Stimulated activated CD4-positive, alpha-beta T cell treated with anti-CD3 and anti-CD28 coated beads, Interleukin-4, amount 100 ng/mL, for 48 hours (primary cell): ENCODE measurements at places on chromosomes 2 and 18.

DNA sequence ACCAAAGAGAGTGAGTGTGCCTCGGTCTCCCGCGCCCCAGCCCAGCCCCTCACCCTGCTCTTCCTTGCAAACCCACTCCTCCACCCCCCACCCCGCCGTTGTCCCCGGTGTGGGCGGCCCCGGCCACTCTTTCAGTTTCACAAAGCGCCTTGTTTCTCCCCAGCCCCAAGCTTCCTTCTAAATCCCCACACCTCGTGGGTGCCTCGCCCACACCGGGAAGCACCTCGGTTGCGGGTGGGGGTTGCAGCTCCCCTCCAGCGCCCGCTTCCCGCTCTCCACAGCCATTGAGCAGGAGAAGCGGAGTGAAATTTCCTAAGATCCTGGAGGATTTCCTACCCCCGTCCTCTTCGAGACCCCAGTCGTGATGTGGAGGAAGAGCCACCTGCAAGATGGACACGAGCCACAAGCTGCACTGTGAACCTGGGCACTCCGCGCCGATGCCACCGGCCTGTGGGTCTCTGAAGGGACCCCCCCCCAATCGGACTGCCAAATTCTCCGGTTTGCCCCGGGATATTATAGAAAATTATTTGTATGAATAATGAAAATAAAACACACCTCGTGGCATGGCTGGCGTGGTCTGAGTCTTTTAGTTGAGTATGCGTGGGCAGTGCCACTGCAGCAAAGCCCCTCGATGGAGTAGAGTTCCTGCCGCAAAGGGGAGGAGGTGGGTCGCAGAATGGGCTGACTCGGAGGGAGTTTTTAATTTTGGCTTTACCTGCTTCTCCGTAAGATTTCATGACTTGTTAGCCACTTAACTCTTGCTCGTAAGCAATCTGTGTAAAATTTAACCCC is 848 bp downstream of the TMSB10 start:
- no peak for DNase-seq

GRCh38 chr18:22223254-22223964 is 54.0 kb downstream of the GATA6 start:
- no peak for DNase-seq

- no peak for DNase-seq
Measured at GRCh38 chr2:53515435-53516332, 251.9 kb upstream of the CHAC2 start.

DNA sequence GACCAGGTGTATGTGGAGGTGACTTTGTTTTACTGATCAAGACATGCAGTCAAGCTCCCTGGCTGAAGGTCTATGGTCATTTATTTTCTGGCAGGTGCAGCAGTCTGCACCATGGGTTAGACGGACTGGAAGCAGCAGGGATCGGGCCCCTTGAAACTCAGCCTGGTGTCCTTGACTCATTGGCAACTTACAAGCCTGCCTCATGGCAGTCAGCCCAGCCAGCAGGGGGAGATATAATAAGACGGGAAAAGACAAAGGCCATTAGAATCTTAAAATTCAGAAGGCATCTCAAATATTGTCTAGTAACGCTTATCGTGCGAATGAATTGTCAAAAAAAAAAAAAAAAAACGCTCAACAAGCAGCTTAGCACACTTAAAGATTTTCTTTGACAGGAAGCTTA is 308.2 kb downstream of the EN1 start:
- no peak for DNase-seq

DNA sequence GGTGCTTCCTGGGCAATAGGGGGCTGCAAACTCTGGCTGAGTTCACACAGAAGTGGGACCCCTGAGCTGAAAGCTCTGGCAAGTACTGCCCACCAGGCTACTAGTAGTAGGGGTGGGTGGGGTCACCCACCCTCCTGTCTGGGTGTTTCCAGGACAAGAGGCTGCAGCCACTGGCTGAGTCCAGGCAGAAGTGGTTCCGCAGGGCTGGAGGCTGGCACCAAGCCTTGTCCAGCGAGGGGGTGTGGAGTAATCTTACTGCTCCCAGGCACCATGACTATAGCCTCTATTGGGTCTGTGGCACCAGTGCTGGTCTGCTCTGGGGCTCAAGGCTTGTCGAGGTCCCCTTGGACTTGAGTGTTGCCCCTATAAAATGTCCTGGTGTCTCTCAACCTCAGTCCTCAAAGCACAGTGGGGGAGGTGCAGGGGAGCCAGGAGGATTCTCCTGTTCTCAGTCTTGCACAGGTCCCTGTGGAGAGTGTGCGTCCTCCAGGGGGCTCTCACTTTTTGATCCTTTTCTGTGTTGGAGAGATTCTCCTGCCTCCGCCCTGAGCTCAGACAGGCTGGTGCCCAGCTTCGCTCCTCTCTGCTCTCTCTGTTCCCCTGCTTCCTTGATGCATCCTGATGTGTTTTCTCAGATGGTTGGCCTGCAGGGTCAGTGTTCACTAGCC is 48.1 kb downstream of the NUP35 start:
- no peak for DNase-seq

GRCh38 chr2:120105360-120105759 is 92.5 kb downstream of the EPB41L5 start:
- DNase-seq: no peak

GRCh38 chr2:239539083-239539775 is 138.4 kb upstream of the HDAC4 start:
- DNase-seq: no peak

- no peak for DNase-seq
Measured at GRCh38 chr2:25505622-25506021, 163.9 kb upstream of the DNMT3A start.

GRCh38 chr18:78584459-78585022 is 395.1 kb upstream of the SALL3 start:
- no peak for DNase-seq

- no peak for DNase-seq
Measured at GRCh38 chr2:58427572-58428095, 186.5 kb upstream of the FANCL start.

- no peak for DNase-seq
Measured at GRCh38 chr2:38557981-38558380, 44.7 kb downstream of the HNRNPLL start.

DNA sequence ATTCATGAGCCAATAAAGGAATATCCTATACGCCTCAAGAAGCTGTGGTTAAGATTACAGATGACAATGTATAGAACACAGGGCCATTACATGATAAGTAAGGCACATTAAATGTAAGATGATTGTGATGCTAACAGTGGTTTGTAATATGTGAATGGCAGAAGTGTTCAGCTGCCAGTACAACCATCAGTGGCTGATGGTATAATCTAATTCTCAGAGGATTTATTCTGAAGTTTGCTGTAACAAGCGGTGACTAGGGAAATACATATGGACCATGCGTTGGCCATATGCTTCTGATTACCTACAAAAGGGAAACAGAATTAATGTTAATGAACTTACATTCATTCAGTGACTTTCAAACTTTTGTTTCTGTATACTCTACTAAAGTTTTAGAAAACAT is 750.8 kb upstream of the KLHL29 start:
- DNase-seq: no peak

GRCh38 chr2:7077660-7078267 is 160.6 kb downstream of the RNF144A start:
- no peak for DNase-seq

DNA sequence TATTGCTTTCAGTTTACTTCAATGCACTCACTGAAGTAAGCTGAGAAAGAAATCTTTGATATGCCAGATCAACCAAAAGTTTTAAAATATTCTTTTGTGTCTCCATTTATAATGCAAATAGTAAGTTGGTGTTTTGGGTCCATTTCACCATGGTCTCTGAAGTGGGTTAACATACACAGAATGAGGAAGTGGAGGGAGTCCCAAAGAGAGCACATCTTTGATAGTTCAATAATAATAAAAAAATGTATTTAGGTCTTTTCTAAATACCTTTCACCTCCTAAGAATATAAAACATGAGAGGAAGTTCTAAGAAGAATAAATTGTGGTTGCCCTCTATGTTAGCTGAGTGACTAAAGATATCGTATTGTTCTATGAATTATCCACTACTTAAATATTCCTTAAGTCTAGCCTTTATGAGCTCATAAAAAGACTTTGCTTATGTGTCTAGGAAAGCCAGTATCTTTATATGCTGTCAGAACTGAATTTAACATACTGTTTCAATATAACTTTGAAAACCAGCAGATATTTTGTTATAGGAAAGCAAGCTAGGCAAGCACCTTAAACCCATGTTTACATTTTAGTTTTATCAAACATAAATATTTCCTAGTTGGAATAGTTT is 148.7 kb upstream of the ZEB2 start:
- DNase-seq: no peak

DNA sequence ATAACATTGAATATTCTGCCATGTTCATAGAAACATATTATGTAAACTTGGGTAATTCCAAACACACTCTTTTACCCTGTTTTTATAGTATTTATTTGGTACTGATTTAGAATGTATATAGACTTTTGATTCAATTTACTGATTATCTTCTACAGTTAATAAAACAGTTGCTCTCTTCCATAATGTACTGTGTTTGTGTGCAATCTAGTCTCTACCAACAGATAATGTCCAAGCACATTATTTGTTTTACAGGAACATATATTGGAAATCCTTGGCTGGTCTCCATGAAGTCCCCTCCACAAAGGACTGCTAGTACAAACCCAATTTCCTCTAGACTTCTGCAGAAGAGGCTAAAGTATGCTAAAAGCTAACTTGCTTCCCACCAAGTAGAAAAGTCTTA is 386.6 kb downstream of the RND3 start:
- no peak for DNase-seq

DNA sequence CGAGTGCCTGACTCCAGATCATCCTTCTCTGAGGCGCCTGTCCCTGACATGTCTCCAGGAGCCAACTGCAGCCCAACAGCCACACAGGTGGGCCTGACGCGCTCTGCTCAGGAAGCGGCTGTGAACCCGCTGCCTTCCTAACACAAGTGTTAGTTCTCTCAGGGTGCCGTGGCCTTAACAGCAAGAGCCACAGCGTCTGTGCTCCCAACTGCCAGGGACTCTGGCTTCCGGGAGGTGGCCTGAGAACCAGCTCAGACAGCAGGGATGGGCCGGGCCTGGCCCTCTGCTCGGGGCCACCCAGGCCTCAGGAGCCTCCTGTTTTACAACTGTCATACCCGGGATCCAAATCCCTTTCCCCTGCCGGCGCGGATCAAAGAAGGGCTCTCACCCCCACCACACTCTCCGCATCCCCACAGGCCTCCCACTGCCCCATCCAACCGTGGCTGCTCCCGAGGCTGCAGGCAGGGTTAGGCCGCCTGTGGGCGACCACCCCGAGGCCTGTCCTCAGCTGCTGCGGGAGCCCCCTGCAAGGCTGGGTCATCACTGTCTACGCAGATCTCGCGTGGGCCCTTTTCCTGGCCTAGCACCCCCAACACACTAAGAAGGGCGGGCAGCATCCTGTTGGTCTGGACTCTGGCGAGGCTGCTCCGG is 114.2 kb upstream of the ZNF236 start:
- no peak for DNase-seq

GRCh38 chr18:12640881-12641200 is 17.1 kb downstream of the SPIRE1 start:
- no peak for DNase-seq

- DNase-seq: no peak
Measured at GRCh38 chr18:6313415-6313814, 101.3 kb downstream of the L3MBTL4 start.

GRCh38 chr2:241150660-241151530 is 628 bp downstream of the PPP1R7 start:
- no peak for DNase-seq

DNA sequence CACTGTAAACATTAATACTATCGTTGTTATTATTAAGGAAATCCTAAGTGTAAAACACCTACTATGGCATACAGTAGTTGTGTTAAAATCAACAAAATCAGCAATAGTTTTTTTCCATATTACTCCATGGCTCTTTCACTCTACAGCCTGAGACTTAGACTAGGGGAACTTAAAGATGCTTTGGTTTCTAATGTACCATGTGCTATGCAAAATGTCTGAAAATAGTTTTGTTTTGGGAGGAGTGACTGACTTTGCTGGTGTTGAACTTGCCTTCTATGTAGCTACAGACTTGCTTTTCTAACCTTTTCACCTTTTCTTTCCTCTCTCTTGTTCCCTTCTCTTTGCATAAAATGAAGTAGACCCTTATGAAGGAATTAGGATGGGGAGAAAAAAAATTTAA is 159.0 kb upstream of the CCDC195 start:
- no peak for DNase-seq

DNA sequence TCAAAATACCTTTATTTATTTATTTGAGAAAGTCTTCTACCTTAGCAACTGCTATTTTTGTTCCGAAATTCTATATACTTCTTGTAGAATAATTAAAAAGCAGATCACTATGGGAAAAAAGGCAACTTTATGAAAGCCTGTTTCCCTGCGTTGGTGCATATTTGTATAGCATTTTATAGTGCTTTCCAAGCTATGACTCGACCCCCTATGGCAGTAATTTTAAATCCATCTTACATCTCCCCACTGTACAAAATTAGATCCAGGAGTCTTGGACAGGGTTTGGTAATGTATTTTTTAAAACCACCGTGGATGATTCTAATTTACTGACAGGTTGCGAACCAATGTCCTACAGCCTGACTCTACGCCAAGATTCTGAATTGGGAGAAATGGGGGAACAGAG is 10.1 kb downstream of the TANK start:
- DNase-seq: no peak

- DNase-seq: no peak
Measured at GRCh38 chr2:140011287-140011686, 1231.1 kb upstream of the NXPH2 start.

- DNase-seq: no peak
Measured at GRCh38 chr18:27688581-27688980, 488.3 kb downstream of the CDH2 start.

DNA sequence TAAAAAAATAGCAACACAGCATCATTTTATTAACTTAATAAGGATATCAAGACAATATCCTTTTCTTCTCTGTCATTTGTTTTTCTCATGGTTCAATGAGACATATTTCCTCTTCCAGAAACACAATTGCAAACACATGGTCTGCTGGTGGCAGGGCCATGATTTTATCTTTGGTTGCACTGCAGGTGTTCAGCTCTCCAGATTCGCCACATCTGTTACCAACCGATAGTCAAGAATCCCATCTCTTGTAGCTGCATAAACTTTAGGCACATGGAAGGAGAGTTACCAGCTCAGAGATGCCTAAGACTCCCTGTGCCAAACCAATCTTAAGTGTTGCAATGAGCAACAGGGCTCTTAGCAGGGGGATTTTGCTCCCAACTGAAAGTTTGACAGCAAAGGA is 1303.2 kb upstream of the CELF4 start:
- DNase-seq: no peak

DNA sequence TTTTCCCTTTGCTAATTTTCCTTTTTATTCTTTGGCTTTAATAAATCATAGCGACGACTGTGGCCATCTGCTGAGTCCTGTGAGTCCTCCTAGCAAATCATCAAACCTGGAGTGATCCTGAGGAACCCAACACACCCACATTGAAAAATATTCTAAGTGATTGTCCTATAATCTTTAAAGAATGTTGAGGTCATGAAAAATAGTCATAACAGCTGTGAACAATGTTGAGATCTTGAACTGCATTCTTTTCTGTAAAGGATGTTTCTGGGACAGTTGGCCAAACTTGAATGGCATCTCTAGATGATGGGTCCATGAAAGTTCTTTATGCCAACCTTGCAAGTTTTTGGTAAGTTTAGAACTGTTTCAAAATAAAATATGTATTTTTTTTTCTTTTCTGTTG is 53.2 kb upstream of the ADAM23 start:
- DNase-seq: no peak
